NCI-H187 treated with DMSO at 0.1 percent for 48 hours (cell line): ENCODE measurements at places on chromosomes 2 and 18.

DNA sequence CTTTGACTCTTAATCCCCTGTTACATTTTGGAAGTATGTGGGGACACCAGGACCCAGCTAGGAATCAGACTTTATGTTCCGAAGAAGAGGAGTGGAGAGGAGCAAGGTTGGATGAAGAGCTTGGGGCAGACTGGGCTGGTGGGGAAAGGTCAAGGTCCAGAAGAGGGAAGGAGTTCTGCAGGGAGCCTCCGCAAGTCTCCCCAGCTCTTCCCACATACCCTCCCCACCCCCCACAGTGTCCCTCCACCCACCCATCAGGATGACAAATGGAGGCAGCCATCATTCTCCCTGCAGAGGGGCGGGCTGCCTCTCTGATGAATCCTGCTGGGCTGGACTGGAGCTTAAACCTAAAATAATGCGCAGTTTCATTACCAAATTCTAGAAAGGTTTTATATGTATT lies 77.2 kb downstream of the ACKR3 start:
- no peak for DNase-seq

DNA sequence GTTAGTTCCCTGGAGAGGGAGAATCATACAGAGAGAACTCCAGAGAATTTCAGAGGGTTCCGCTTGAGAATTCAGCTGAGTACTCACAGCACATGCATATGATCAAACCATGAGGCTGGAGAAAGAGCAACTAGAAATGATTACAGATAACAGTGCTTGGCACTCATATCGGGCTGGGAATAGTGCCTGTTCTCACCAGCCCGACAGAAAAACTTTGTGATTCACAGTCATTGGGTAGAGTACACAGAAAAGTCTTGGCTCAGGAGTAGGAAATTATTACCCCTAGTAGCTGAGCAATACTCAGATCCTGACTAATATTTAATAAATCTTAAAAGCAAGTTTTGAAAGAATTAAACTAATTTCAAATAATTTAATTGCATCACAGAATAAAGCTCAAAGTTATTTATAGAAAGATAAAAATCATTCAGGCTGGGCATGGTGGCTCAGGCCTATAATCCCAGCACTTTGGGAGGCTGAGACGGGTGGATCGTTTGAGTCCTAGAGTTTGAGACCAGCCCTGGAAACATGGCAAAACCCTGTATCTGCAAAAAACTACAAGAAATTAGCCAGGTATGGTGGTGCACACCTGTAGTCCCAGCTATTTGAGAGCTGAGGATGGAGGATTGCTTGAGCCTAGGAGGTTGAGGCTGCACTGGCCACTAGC lies 6.8 kb downstream of the WDPCP start:
- DNase-seq: no peak

DNA sequence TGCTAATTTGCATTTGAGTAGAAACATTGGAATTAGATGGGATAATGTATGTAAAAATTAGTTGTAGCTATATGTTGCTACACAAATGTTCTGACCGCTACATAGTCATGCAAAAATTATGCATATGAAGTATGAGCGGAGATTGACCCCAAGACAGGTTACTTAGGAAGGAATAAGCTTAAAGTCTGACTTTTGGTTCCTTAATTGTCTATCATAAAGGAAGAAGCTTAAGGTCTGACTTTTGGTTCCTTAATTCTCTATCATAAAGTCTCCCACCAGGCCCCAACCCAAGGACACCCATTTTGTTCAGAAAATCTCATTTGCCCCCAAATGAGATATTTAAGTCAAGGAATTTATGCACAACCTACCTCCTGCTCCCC lies 106.5 kb downstream of the EVA1A start:
- no peak for DNase-seq

GRCh38 chr2:173654161-173654895 lies 299.7 kb downstream of the CDCA7 start:
- no peak for DNase-seq

DNA sequence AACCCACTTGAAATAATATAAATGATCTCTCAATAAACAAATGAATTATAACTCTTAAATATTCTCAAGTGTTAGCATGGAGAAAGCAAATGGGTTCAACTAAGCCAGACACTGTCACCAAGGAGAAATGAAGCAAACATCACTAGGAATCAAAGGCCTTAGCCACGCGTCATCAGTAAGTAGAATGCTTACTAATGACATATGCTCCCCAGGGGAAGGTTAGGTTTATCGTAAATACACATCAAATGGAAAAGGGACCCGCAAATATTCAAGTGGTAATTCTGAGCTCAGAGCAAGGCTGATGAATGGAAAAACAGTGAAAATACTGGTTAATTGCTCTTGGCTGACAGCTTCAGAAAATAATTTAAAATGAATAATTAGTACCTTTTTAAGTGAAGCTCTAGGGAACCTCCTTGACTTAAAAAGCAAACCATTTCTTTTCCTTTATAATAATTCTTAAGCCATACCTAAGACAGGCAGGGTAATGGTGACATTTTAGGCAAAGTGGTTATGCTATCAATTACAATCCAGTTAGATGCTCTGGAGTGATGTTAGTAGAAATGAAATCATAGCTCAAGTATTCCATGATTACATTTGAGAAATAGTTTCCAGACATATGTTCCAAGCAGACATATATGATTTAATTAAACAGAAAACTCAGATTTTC lies 101.5 kb downstream of the ALPK2 start:
- DNase-seq: no peak

- no peak for DNase-seq
Observed at GRCh38 chr2:156476021-156476849, 40.1 kb downstream of the GPD2 start.

- DNase-seq: no peak
Observed at GRCh38 chr2:8168022-8168717, 513.7 kb upstream of the ID2 start.

DNA sequence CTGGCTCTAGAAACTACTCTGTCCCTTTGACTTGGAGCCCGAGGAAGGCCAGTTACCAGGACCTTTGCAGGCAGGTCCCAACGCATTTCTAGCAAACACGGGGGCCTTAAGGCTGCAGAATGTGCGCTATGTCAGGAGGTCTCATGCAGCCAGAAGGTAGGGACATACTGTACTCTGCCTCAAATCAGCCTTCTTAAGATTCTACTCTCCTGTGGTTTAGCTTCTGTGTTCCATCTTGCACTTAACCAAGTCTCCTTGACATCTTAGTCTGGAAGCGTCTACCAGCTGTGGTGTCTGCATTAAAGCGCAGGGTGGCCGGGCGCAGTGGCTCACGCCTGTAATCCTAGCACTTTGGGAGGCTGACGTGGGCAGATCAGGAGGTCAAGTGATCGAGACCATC lies 65.5 kb downstream of the STEAP3 start:
- DNase-seq: no peak

GRCh38 chr2:75408771-75409170 lies 152.0 kb downstream of the EVA1A start:
- DNase-seq: no peak

DNA sequence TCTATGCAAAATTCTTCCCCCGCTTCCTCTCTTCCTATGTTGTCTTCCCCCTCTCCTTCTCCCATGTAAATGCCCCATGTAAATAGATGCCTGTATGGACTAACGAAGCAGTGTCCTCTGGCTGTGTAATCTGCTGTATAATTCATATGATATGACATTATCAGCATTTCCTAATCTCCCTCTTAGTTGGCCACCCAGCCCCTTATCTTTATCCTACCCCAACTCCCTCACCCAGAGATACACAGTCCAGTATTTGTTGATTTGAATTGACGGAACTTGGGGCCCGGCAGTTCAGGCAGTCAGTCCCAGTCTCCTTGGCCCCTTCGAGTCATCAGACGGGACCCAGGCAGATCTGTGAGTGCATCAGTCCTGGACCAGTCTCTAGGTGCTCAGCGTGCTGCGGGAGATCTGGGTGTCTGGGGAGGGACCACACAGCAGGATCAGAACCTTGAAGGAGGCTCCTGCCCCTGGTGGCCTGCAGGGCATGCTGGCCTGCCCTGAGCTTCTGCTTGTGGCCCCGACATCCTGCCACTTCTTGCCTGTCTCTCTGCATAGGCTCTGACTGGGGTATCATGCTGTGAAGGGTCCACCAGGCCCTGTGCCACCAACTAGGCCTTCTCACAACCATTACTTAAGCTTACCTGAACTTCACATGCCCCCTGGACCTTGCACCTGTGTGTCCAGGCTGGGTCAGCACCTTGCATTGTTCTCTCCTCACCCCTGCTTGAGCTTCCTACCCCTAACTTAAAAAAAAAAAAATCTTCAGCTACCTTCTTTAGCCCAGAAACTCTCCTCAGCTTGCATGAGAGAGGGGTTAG lies 88.1 kb upstream of the ATL2 start:
- no peak for DNase-seq

DNA sequence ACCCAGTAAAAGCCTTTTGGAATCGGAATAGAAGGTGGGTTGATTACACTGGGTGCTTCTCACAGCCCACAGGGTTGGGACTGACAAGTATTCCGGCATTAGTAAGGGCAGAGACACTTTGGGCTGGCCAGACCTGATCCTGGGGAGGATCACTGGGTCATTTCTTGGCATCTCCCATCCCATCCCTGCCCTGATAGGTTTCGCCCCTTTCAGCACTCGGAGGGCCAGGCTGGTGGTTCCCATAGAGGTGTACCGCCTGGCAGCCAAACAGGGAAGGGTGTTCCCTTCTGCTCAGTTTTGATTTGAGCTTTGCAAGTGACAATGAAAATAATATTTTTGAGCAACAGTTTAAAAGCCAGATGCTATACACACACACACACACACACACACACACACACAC lies 37.3 kb downstream of the CYP1B1 start:
- no peak for DNase-seq

DNA sequence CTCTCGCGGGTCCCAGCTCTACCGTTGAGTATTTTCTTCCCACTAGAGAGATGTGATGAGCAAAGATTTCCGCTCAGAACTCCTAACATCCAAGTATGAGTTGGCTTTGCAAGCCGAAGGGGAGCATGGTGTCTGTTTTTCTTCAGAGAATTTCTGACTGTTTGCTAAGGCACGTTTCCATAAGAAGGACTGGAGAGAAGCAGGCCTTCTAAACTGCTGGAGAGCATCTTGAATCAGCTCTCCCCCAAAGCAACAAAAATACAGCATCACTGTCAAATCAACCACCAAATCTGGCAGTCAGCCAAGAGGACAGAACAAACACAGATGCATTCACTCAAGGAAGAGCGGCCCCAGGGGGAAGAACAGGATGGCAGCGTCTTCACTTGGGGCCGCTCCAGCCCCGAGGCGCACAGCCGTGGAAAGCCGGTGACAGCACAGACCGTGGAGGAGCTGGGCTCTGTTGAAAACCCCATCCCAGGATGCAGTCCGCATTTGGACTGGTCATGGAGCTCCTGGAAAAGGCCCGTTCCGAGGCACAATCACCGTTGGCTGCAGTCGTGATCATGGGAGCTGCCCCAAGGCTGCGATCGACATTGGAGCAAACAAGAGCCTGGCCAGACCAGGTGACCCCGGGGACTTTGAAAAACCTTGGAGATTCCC lies 101.4 kb downstream of the NFATC1 start:
- DNase-seq: no peak

DNA sequence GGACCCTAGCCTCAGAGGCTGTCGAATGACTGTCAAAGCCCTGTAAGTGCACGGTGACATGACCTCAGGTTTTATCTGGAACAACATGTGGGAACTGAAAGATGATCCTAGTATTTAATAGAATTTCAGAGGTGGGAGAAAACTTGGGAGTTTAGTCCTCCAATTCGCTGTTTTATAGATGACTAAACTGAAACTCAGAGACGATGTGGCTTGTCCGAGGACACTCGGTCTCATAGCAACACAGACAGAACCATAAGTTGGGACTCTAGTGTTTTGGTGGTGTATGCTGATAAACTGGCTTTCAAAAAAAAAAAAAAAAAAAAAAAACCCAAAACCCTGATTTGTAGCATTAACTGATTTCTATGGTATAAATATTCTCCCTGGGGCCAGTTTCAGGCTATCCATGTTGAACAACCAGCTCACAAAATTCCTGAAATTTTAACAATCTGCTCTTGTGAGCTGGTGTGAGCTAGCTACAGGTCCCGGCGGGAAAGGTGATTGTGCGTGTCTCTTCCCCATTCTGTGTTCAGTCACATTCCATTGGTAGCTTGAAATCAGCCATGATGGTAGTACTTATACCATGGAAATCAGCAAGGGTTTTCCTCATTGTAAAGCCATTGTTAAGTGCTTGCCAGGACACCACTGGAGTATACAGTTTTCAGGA lies 195.5 kb upstream of the EPAS1 start:
- DNase-seq: no peak

GRCh38 chr2:188978291-188979081 lies 4.3 kb downstream of the COL3A1 start:
- no peak for DNase-seq

GRCh38 chr18:63307551-63308200 lies 11.9 kb downstream of the BCL2 start:
- DNase-seq: no peak

DNA sequence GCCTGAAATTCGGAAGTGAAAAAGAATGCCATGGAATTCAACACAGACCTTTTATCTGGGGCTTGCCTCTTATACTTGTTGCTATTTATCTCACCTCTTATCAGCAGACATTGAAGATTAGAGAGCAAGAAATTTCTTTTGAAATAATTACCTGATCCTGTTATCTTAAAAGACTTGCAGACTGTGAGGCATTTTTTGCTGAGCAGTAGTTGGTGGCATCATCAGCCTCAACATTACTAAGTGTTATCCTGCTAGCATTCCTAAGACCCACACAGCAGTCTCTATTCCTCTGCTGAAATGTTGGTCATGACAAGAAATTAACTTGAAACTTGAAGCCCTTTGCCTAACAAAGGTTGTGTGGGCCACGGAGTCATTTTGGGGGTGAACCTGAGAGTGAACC lies 186.5 kb downstream of the TRIB2 start:
- no peak for DNase-seq

DNA sequence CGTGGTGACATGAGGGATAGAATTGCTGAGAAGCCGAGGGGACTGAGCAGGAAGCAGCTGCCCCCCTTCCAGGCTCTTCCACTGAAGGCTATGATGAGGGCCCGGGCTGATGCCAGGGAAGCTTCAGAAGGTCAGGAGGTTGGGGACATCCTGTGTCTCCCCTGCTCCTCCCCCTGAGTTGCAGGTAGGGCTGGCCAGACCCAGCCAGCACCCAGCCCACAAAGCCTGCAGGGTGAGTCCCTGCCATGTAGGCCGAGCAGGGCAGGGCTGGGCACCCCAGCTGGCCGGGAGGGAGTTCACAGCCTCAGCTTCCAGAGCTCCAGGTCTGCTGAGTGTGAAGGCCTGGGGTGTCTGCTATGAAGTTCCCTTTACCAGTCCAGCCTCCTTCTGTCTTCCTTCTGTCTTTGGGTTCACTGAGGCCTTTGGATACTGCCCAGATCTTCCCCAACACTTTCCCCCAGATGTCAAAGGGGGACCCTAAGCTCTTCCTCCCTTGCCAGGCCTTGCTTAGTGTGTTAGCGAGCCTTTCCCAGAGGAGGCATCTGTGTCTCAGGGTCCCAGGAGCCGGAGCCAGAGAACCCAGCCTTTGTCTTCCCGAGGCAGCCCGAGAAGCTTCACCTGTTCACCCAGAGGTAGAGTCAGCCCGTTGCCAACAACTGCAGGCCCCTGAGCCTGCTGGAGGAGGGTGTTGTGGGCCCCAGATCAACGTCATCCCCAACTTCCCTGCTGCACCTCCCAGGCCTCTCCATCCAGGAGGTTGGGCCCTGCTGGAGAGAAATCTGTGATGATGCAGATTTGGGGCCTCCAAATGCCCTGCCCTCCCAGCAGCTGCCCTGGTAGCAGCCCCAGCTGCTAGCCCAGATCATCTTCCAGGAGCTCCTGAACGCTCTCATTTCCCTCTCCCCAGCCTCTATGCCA lies 3.6 kb upstream of the NCL start:
- no peak for DNase-seq
